Right renal cortex interstitium (tissue), 3 donors: ENCODE measurements at places on chromosomes 2 and 18.

GRCh38 chr2:224556381-224556780 is 28.8 kb downstream of the CUL3 start:
- DNase-seq, result no peak

GRCh38 chr2:232367591-232368233 is 10.8 kb upstream of the ALPP start:
- DNase-seq, result no peak

- DNase-seq, result no peak
These were observed 5.1 kb upstream of the KCMF1 start for GRCh38 chr2:84965827-84966226.

- DNase-seq, result no peak
These were observed 48.5 kb downstream of the LPIN2 start for GRCh38 chr18:2964361-2965010.

- DNase-seq, result no peak
These were observed 12.6 kb downstream of the SCN3A start for GRCh38 chr2:165191096-165191728.

- no peak for DNase-seq
These were observed 121.5 kb upstream of the RASGRP3 start for GRCh38 chr2:33354981-33355380.

- no peak for DNase-seq
These were observed 141.1 kb downstream of the CELF4 start for GRCh38 chr18:37424507-37424906.

DNA sequence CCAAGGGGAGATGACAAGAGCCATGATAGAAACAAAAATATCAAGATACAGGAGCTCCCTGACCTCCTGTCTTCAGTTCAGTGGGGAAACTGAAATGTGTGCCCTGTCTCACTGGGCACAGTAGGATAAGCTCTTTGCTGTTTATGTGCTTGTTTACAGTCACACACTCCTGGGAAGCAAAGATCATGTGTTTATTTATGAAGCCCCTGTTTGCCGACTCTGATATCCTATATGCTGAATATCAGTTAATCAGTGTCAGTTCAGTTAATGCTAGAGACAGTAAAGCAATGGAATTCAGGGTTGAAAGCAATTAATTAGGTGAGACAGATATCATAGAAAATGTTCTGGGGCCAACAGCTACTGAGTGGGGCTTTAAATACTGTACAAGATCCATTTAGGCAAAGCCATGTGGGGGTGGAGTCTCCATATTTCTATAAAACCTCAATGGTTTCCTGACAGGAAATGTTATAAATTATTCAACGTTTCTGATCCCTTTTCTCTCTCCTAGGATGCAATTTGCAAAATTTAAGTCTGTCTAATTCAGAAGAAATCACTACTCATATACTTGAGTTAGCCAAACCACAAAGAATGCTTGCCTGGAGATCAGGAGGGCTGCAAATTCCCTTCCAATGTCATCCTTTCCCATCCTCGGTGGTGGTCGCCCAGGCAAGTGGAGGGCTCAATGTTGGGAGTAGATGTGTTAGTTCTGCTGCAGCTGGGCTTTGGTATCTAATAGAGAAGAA is 551.3 kb downstream of the CMPK2 start:
- DNase-seq, result no peak

- DNase-seq, result no peak
These were observed 22.6 kb upstream of the RPIA start for GRCh38 chr2:88668862-88669261.

DNA sequence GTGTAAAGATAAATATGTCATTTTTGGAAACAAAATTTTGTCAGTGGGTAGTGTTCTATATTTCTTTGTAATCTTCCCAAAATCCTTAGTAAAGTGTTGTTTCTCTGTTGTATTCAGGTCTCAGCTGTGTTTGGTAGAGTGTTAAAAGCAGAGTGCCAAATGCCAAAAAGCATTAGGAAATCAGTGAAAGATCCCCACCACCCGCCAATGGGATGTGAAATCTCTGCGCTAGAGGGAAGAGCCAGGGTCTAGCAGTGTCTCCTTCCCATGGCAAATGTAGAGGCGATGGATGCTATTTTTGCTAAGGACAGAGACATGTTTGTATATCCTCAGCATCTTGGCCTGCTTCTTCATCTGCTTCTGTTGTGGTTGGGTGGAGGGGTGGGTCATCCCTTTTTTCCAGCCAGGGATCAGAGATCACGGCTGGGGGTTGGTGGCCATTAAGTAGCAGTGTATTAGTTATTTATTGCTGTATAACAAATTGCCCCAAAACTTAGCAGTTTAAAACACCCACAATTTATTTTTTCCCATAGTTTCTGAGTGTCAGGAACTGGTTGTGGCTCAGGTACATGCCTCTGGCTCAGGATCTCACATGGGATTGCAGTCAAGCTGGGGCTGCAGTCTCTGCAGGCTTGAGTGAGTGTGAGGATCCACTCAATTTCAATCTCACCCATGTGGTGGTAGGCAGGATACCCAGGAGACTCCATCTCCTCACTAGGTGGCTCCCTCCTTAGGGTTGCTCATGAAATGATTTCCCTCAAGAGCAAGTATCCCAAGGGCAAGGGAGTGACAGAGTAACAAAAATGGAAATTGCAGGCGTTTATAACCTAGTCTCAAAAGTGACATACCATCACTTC is 211.9 kb downstream of the MYCN start:
- DNase-seq, result no peak

DNA sequence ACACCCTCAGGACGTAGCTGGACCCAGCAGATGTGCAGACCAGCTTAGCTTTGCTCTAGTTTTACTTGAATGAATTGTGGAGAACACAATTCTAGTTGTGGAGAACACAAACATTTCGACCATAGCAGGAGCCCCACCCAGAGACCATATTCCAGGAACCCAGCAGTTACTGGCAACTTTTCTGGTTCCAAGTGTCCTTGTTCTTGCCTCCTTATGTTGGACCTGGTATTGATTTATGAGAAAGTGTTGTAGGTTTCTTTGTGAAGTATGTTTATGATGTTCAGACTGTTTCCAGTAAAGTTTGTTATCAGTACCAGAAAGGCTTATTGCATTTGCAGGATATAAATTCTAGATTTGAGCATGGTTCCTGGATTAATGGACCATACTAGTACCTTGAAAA is 51.0 kb downstream of the LTBP1 start:
- DNase-seq, result no peak

- no peak for DNase-seq
These were observed 150.8 kb upstream of the MYCN start for GRCh38 chr2:15789381-15790062.

GRCh38 chr2:27441958-27442919 is at the start of gene KRTCAP3:
KRTCAP3 (plus strand) TSS chr2:27442381; CDS start chr2:27442413, 32 bp downstream.
- no peak for DNase-seq

DNA sequence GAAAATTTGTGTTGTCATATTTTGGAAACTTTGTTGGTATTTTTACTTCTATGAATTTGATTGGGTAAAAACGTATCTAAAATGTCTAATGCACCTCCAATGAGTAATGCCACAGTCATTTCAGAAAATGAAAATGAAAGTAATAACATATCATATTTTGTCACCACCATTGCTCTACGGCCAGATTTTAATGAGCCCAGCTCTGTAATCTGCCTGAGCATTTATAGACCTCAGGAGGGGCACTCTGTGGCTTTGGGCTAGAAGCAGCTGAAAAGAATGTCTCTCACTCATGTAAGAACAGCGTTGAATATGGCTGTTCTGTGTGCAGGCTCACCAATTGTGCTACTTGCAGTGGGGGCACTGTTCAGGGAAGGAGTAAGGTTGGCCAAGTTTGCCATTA is 32.7 kb upstream of the ABCA12 start:
- no peak for DNase-seq

DNA sequence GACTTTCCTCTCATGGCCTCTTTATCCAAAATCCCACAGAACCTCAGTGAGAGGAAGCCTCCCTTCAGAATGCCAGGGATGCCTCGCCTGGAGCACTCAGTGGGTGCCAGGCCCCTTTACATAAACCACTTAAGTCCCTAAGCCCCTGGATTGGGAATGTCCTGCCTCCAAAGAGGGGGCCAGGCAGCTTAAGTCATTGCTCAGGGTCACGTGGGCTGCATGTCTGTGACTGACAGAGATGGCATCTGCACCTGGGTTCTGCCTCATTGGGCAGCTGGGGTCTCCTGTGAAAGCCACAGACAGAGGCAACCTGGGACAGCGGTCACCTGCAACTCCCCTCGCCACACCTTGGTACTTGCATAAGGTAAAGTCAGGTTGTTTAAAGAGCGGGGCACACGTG is 93.5 kb downstream of the MYT1L start:
- DNase-seq, result no peak

DNA sequence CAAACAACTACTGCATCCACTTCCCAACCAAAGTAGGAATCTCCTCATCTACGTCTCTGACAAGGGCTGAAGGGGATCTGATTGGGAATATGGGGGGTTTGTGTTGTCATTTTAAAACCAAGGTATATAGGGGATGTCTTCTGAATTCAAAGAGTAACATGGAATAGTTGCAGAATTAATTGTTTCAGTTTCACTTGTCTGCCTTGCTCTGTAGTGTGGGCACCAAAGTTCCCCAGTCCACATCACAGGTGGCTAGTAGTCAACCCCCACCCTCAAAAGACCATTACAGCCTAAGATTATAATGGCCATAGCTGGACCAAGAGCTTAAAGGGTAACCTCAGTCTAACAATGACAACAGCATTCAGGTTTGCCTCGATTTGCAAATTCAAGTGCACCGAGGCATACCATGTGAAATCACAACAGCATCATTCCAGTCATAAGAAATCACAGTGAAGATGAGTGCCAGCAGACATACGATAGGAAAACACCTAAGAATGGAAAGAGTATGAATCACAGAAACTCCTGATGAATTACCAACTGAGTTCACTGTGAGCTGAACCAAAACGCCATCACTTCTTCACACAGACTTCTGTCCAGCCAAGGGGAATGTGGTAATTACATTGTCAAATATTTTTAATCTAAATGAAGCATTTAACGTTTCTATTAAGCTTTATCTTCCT is 52.4 kb downstream of the MYO5B start:
- no peak for DNase-seq

GRCh38 chr18:28045176-28045810 is 131.6 kb downstream of the CDH2 start:
- peak; percentile 16 for DNase-seq

DNA sequence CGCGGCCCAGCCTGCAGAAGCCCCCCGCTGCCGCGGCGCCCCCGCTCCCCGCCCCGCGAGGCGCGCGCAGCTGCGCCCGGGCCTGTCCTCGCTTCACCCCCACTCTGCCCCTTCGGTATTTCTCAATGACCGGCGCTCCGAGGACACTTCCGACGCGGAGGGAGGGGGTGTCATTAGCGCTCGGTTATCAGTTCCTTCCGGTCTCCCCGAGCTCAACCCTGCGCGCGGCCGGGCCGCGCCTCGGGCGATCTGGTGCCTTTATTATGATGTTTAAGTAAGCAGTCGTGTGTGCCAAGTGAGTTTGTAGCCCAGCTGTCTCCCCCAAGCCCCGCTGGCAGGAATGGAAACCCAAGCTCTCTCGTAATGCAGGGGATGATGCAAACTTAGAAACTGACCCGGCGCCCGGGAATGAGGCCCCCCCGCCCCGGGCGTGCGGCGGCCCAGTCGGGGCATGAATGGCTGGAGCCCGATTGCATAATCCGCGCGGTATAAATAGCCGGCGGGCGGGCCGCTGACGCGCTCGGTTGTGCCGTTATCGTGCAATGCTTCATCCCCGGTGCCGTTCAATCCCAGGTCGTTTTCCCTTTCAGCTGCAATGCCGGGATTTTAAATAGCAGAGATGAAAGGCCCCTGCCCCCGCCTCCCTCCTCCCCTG is 3.9 kb upstream of the SPRED2 start:
- peak; percentile 72 for DNase-seq

- DNase-seq, result no peak
These were observed 222.6 kb upstream of the ST6GAL2 start for GRCh38 chr2:107108556-107108955.

DNA sequence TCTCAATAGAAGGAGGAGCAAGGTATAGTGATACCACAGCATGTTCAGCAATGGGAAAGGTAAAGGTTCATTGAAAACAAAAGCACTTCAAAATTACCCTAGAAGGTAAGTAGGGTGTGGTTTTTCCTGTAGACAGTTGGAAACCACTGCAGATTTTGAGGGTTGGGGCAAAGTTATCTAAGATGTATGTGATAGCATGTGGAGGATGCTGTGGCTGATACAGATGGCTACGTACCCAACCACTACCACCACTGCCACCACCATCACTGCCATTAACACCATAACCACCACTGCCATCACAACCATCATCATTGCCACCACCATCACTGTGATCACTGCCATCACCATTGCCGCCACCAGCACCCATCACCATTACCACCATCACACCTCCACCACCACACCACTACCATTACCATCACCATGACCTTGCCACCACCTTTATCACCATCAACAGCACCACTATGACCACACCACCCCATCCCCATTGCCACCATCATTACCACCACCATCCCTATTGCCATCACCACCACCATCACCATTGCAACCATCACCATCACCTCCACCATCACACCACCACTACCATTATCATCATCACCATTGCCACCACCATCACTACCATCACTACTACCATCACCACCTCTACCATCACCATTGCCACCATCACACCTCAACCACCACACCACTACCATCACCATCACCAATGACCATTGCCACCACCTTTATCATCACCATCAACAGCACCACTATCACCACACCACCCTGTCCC is 3.7 kb downstream of the TMSB10 start:
- DNase-seq, result no peak

DNA sequence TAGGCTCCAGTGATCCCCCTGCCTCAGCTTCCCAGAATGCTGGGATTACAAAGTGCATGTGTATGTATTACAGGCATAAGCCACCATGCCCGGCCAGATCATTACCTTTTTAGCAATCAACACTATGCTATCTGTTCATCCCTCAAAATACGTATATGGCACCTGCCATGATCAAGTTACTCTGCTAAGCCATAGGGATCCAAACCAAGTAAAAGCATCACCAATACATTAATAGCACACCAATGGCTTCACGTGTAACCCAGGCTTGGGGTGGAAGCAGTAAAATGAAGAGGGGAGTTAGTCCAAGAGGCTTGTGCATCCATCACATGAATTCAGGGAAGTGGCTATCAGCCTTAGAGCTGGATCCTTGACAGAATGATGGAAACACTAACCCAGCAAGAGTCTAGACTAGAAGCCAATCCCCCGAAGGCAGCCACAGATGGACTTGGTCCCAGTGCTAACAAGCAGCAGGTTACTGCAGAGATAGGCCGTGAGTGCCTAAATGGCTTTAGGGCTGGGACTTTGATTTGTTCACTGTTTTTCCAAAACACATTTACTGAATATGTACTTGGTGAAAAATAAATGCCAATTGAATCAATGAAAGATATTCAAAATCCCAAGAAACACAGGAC is 11.3 kb downstream of the HDLBP start:
- DNase-seq, result no peak

DNA sequence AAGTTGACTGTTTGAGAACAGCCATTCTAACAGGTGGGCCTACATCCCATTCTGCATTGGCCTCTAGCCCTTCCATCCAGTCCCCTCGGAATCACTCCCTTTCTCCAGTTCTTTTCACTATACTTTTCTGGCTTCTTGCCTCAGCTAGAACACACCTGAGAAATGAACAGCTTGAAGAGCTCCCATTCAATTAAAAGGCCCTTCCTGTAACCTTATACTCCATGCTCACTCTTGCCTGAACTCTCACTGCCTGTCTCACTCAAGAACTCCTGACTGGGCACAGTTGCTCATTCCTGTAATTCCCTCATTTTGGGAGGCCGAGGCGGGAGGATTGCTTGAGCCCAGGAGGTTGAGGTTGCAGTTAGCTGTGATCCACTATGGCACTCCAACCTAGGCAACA is 23.6 kb downstream of the CHRNA1 start:
- no peak for DNase-seq
